ENCODE measurements at places on chromosomes 3 and 15. TPM values are rescaled to one million over a fixed set of nuclear protein-coding genes. Genes with fewer than 3 reads are reported as not detected.

The PRSS50 gene
- total RNA-seq = not detected

The KBTBD8 gene
- total RNA-seq = 2.3 TPM

The CADM2 gene
- total RNA-seq = 0.28 TPM

The ABHD17C gene
- 4.9 TPM for total RNA-seq

The TLR9 gene
- total RNA-seq = 0.52 TPM

The P2RY13 gene
- total RNA-seq = 1.4 TPM

The DNAH12 gene
- total RNA-seq = 0.05 TPM

The MYO1E gene
- total RNA-seq = 193 TPM

The PLCL2 gene
- 11.9 TPM for total RNA-seq

The LTK gene
- total RNA-seq = 0.46 TPM

The PFKFB4 gene
- 4.5 TPM for total RNA-seq

The IREB2 gene
- total RNA-seq = 37.8 TPM

The OSTN gene
- total RNA-seq = not detected

The CCK gene
- not detected for total RNA-seq

The C15orf39 gene
- total RNA-seq = 26.4 TPM

The IGSF11 gene
- total RNA-seq = 0.46 TPM

The GOLGA8K gene
- total RNA-seq = 3.2 TPM

The GOLGA8J gene
- total RNA-seq = not detected

The GUCA1C gene
- not detected for total RNA-seq

The RASGRP1 gene
- total RNA-seq = 0.67 TPM

The SLC51A gene
- not detected for total RNA-seq

The IQCH gene
- 2.3 TPM for total RNA-seq

The ZNF662 gene
- total RNA-seq = 9.8 TPM

The SERPINI1 gene
- 8.6 TPM for total RNA-seq

The KBTBD13 gene
- total RNA-seq = 0.57 TPM

The ALDH1L1 gene
- 12.4 TPM for total RNA-seq

The SLC27A2 gene
- 1.1 TPM for total RNA-seq

The MORF4L1 gene
- 339 TPM for total RNA-seq

The ANKRD34C gene
- total RNA-seq = 0.14 TPM

The PAQR5 gene
- total RNA-seq = 1.2 TPM

The TMIE gene
- 1.4 TPM for total RNA-seq

The SLCO2A1 gene
- total RNA-seq = 102 TPM

The GPR149 gene
- not detected for total RNA-seq

The LMAN1L gene
- not detected for total RNA-seq

The GREM1 gene
- 283 TPM for total RNA-seq

The NR2E3 gene
- not detected for total RNA-seq
